ENCODE measurements at places on chromosomes 5 and 9. TPM values are rescaled to one million over a fixed set of nuclear protein-coding genes. Genes with fewer than 3 reads are reported as not detected.

GLE1 gene
- total RNA-seq = 35.0 TPM

C5orf58 gene
- not detected for total RNA-seq

RFESD gene
- 1.6 TPM for total RNA-seq

LECT2 gene
- not detected for total RNA-seq

FOXI1 gene
- not detected for total RNA-seq

KIAA1958 gene
- 1.7 TPM for total RNA-seq

GRCh38 chr5:88000877-88001276 lies 267.8 kb downstream of the TMEM161B start:
- DNase-seq = no peak

- no peak for DNase-seq
Observed at GRCh38 chr5:117077142-117077541, 502.5 kb upstream of the SEMA6A start.

DNA sequence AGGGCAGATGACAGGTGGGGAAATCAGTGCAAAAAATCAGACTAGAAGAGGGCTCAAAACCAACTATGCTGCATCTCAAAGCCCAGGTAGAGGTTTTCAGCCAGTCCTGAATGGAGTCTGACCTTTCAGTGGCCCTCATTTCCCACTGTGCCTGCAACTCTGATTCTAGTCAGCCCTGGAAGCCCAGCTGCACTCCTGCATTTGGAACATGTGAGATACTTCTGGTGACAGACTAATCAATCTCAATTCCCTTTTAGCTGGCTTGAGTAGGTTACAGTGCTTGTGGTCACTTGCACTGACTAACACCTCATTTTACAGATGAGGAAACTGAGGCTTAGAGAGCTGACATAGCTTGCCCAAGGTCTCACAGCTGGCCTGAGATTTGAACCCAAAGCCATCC lies 7.9 kb upstream of the ACSL6 start:
- no peak for DNase-seq

GRCh38 chr5:7190712-7191250 lies 205.2 kb upstream of the ADCY2 start:
- DNase-seq = no peak

GRCh38 chr5:120345947-120346346 lies 118.2 kb upstream of the PRR16 start:
- DNase-seq = no peak

GRCh38 chr5:137201876-137202275 lies 297.2 kb downstream of the SPOCK1 start:
- peak; percentile 60 for DNase-seq

- no peak for DNase-seq
Observed at GRCh38 chr5:2130361-2130760, 247.6 kb upstream of the IRX4 start.

DNA sequence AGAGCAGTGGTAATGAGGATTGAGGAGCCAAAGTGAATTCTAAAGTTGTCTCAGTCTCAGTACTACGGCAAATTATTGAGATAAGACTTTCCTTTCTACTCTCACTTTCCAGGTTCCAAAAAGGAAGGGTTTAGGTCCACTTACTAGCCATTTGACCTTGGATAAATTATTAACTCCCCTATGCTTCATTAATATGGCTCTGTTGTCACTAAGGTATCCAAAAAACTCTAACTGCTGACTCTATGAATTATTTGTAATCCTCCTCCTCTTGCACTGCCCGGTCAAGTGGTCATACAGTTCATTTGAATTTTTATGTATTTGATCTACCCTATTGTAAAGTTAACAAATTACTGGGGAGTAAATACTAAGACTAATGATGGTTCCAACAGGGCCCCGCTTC lies 17.7 kb upstream of the UGCG start:
- no peak for DNase-seq

- DNase-seq = peak; percentile 57
Observed at GRCh38 chr5:1140171-1140817, 28.4 kb upstream of the SLC12A7 start.

DNA sequence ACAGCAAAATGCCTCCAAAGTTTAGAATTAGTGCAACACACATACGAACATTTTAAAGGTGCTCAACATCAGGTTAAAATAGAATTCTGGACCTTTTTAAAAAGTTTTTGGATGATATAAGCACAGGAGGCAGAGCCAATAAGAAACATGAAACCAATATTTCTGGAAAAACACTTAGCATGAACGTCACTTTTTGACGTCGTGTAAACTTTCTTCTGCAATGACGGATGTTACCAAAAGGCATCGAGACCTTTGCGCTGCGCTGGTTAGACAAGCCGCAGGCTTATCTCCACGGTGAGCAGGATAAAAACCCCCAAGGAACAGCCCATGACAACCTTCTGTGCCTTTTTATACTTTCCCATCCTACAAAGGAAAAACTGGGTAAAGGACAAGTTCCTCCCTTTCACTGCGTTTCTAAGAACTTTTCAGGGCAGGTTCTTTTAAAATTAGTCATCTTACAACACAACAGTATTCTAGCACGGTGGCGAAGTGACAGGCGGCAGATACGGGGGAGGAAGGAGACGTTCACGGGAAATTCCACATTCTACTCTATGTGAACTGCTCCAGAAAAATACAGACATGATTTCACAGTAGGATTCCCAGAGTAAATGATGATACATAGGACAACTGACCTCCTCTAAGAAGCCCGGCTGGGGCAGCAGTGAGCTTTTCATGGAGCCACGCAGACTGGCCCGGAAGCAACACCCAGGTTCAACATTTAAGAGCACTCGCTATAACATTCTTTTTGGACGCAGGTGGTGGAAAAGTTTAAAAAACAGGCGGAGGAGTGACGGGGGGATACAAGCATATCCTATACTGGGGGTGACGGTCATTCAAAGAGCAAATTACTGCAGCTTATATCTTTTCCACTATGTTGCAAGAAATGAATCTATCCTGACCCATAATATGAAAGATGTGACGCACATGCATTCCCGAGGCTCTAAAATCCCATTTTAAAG lies 52.4 kb downstream of the USP20 start:
- DNase-seq = peak; percentile 64

DNA sequence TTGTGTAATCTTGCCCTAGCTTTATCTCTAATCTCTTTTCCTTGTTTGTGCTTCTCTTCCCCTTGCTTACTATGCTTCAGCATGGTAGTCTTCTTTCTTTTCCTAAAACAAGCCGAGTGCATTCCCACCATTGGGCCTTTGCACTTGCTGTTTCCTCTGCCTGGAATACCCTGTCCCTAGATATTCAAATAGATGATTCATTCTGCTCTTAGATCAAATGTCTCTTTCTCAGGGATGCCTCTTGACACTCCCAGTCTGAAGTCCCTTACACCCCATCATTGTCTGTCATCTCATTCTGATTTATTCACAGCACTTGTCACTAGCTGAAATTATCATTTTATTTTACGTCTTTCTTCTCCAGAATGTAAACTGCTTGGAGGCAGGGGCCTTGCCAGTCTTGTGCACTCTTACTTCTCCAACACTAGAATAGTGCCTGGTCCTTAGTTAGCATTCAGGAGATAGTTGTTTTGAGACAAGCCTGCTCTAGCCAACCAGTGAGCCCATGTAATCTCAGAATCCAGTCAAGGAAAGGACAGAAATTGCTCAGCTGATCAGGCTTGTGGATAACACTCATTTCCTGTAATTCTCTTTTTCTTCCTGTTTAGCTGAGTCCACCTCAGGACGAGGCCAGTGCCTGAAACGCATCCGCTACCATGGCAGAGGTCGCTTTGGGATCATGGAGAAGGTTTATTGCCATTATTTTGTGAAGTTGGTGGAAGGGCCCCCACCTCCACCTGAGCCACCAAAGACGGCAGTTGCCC lies 25.4 kb downstream of the MRPL22 start:
- DNase-seq = no peak

- no peak for DNase-seq
Observed at GRCh38 chr9:135329571-135330306, 149.8 kb upstream of the PPP1R26 start.

DNA sequence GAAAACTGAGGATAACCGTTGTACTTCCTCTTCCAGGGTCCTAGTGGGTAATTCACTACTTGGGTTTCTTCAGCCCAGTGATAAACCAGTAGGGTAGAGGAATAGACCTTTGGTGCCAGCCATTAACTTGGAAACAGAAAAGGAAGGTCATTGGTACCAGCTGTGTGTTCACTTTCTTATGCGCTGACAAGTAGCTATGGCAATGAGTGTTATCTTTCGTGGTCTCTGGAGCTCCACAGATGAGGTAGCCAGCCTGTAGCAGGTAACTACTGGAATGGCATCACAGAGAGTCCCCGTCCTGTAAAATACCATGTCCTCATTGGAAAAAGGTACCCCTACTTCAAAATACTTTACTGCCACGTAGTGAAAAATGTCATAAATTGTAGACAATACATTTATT lies 2.3 kb downstream of the UHRF2 start:
- no peak for DNase-seq

Measured in fibroblast of villous mesenchyme (primary cell).